ENCODE measurements at places on chromosomes 3 and 15. TPM values are rescaled to one million over a fixed set of nuclear protein-coding genes. Genes with fewer than 3 reads are reported as not detected.

Gene ZNF501
- not detected for total RNA-seq

Gene NAALADL2
- not detected for total RNA-seq

Gene IGF2BP2
- total RNA-seq: 17.1 TPM

Gene MYRIP
- not detected for total RNA-seq

Gene GRK7
- total RNA-seq: not detected

Gene CPNE9
- not detected for total RNA-seq

Gene DUOX2
- 0.04 TPM for total RNA-seq

Gene UMPS
- total RNA-seq: 50.5 TPM

Gene CADM2
- 0.27 TPM for total RNA-seq

Gene TRPM1
- total RNA-seq: not detected

Gene ARF4
- total RNA-seq: 179 TPM

Gene CLDND1
- 59.6 TPM for total RNA-seq

Gene CCDC191
- total RNA-seq: 2.1 TPM

Gene ARHGEF3
- 7.2 TPM for total RNA-seq

Gene XCR1
- not detected for total RNA-seq

Gene CELSR3
- 3.8 TPM for total RNA-seq

Gene MEX3B
- total RNA-seq: 2.9 TPM

Gene PIF1
- 14.6 TPM for total RNA-seq

Gene CD200R1
- 0.07 TPM for total RNA-seq

Gene DUOXA2
- not detected for total RNA-seq

Gene EPB42
- not detected for total RNA-seq

Gene MIX23
- total RNA-seq: 50.7 TPM

Gene HHATL
- not detected for total RNA-seq

Gene A4GNT
- total RNA-seq: not detected

Gene KIF7
- 4.0 TPM for total RNA-seq

Gene GNB5
- 50.9 TPM for total RNA-seq

Gene SLC28A1
- 0.04 TPM for total RNA-seq

Gene GLDN
- total RNA-seq: not detected

Gene HRG
- not detected for total RNA-seq

Gene TMEM212
- total RNA-seq: not detected

Gene CMTM7
- total RNA-seq: 35.8 TPM

Gene SLC35G2
- 24.6 TPM for total RNA-seq

Gene C3orf80
- 0.96 TPM for total RNA-seq

Gene EFHB
- total RNA-seq: 1.5 TPM

Data from A549 treated with dexamethasone at 1 μM for 4 hours (cell line).